Dorsolateral prefrontal cortex (tissue), 122 donors: ENCODE measurements at places on chromosomes 13 and 19. TPM values are rescaled to one million over a fixed set of nuclear protein-coding genes. Genes with fewer than 3 reads are reported as not detected.

The THAP8 gene
- total RNA-seq = 5.1 TPM

The ZNF699 gene
- 8.1 TPM for total RNA-seq

The NCR1 gene
- total RNA-seq = not detected

The JSRP1 gene
- 0.56 TPM for total RNA-seq

The KIR3DL2 gene
- not detected for total RNA-seq

The NXNL1 gene
- total RNA-seq = 1.5 TPM

The CYP4F2 gene
- total RNA-seq = 0.21 TPM

The ZNF841 gene
- total RNA-seq = 33.4 TPM

The NEK5 gene
- total RNA-seq = 1.5 TPM

The RB1 gene
- 30.4 TPM for total RNA-seq

The NUP58 gene
- 62.5 TPM for total RNA-seq

The ELANE gene
- total RNA-seq = not detected

The MCEMP1 gene
- not detected for total RNA-seq

The ZFP36 gene
- total RNA-seq = 95.3 TPM

The FCER2 gene
- total RNA-seq = not detected

The RYR1 gene
- 27.6 TPM for total RNA-seq

The CCDC122 gene
- 8.3 TPM for total RNA-seq

The MTMR6 gene
- total RNA-seq = 23.4 TPM

The FGF21 gene
- total RNA-seq = not detected

The ZNF177 gene
- 8.3 TPM for total RNA-seq

The FCHO1 gene
- total RNA-seq = 68.1 TPM

The NRTN gene
- not detected for total RNA-seq

The GRK1 gene
- 0.21 TPM for total RNA-seq

The KRTDAP gene
- total RNA-seq = not detected

The BST2 gene
- 22.8 TPM for total RNA-seq

The SLC25A42 gene
- 27.0 TPM for total RNA-seq

The POLR1G gene
- total RNA-seq = 6.9 TPM
